ENCODE measurements at places on chromosomes 16 and 17. TPM values are rescaled to one million over a fixed set of nuclear protein-coding genes. Genes with fewer than 3 reads are reported as not detected.

WNT3 gene
- polyA plus RNA-seq = 1.0 TPM

FKBP10 gene
- polyA plus RNA-seq = 24.8 TPM

DNA sequence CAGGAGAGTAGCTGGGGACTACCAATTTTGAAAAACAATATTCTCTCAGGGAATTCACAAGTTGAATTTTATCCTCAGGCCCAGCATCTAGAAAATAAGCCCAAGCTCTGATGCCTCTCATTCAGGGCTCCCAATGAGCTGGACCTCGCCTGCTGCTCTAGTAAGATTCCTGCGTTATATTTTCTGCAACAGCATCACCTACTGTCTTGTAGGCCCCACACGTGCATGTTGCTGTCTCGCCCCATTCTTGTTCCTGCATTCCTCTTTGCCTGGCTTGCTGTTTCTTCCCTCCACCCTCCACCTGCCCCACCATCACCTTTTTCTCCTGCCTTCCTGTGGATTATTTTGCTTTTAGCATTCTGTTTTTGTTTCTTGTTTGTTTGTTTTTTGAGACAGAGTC is 8.3 kb upstream of the ST6GALNAC2 start:
- DNase-seq = no peak

- no peak for DNase-seq
Measured at GRCh38 chr16:16042076-16042475, 92.7 kb downstream of the ABCC1 start.

DNA sequence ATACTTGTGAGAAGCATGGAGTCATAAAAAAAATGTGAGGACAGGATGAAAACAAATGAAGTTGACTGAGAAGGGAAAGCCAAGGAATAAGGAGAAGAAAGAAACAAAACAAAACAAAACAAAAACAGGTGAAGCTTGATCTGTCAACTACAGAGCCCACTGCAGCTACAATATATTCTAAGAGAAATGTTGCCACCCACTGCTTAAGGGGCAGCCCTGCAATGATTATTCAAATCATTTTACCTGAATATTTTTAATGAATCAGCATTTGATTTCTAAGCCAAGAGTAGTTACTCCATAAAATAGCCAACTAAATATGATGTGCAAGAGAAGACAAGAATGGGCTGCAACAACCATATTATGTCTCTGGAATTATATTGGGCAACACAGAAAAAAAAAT is 252.0 kb upstream of the KIF2B start:
- no peak for DNase-seq

GRCh38 chr17:74566132-74566753 is 1.1 kb downstream of the CD300H start:
- DNase-seq = peak; percentile 38

STX8 gene
- 61.9 TPM for polyA plus RNA-seq

Data from right cardiac atrium (tissue), 5 donors.